ENCODE measurements at places on chromosomes 12 and 14. TPM values are rescaled to one million over a fixed set of nuclear protein-coding genes. Genes with fewer than 3 reads are reported as not detected.
A peak's percentile ranks its signal among the peaks of the same experiment; 100 is the strongest.

NKX2-1 gene
- total RNA-seq = not detected

E2F7 gene
- total RNA-seq = 6.2 TPM

CHGA gene
- total RNA-seq = 0.67 TPM

ADAM21 gene
- total RNA-seq = not detected

UTP20 gene
- total RNA-seq = 12.3 TPM

LTBP2 gene
- 1.9 TPM for total RNA-seq

LAG3 gene
- 7.6 TPM for total RNA-seq

CDK4 gene
- 120 TPM for total RNA-seq

- no peak for DNase-seq
Observed at GRCh38 chr12:51076236-51076930, 7.0 kb downstream of the CSRNP2 start.

DNA sequence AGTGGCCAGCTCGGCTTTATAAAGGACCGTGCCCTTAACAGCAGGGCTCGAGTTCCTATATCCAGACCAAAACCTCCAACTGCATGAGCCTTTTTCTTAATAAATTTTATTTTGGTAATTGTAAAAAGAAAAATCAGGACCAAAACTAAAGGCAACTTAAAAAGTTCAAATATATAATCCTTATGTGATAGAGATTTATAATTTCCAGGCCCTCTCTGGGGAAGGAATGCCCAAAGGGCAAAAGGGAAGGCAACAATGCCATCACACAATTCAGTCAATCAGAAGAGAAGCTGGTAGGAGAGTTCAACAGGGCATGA is 401 bp upstream of the IPO4 start:
- no peak for DNase-seq

DNA sequence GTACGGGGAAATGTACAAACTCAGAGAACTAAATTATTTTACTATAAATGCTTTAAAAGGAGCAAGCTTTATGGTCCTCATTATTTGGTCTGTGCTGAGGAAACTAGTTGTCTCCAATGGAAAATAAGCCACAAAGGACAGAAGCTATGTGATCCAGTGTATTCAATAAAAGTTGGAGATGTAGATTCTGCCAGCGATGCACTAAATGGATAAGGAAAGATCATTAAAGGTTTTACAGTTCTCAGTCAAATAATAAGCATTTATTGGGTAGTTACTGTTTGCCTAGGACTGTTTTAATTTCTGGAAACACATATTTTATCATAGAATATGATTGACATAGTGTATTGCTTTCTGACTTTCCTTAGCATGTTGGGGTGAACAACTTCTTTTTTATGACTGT is 458.9 kb upstream of the STXBP6 start:
- DNase-seq = no peak

- DNase-seq = no peak
Observed at GRCh38 chr12:48978291-48978740, at the start of gene WNT1. WNT1 (plus strand) TSS chr12:48978322; CDS start chr12:48978651, 329 bp downstream.

- DNase-seq = no peak
Observed at GRCh38 chr14:68407285-68407684, 385.6 kb downstream of the ZFP36L1 start.

- DNase-seq = no peak
Observed at GRCh38 chr12:88241862-88242570, 99.9 kb downstream of the TMTC3 start.

DNA sequence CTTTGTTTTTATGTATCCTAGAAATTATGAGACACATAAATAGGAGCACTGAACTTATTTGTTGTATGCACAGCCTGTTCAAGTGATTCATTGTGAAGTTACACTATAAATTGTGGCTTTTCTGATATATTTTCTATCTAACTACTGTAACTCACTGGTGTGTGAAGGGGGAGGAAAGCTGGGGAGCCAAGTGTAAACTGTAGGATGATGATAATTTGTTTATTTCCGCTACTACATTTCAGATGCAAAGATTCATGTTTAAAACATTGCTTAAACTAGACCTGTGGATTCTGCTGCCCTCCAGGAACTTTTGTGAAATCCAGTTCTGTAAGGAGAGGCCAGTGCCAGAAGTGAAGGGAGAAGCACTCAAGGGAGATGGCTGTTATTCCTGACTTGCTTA is 3.3 kb downstream of the TMTC2 start:
- DNase-seq = no peak

GRCh38 chr12:61808856-61809255 is 451.3 kb upstream of the USP15 start:
- no peak for DNase-seq

DNA sequence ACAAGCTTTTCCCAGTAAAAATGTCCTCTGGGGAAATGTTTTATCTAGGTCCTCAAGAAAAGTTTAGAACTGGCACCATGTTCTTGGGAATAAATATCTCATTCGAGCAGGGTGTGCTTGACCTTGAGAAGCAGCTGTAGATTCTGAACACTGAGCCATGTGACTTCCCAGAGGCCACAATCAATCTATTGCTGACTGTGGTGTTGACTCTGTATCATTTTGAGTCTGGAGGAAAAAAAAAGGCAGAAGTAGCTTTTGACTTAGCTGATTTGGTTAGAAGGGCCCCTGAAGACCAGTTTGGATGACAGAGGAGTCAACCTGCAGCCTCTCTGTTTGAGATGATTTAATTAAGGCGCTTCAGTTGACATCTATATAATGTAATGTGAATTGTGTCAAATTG is 592.4 kb upstream of the SEL1L start:
- DNase-seq = no peak

DNA sequence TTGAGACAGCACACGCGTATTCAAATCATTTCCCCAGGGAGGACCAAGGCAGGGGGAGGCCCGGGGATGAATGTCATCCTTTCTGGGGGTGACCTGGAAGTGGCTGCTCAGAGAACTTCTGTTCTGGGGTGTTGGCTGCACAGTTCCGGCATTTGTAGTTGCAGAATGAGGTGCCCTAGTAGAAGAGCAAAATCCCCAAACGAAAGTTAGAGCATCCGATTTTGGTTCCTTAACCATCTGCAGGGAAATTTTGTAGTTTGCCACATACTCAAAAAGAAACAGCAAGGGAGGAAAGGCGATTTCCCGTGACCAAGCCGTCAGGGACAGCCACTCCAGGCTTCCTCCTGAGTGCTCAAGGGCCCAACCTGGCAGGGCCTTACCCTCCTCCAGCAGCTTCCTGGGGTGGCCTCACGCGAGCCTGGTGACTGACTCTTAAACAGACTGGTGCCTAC is 13.0 kb upstream of the TRAF3 start:
- DNase-seq = no peak

DNA sequence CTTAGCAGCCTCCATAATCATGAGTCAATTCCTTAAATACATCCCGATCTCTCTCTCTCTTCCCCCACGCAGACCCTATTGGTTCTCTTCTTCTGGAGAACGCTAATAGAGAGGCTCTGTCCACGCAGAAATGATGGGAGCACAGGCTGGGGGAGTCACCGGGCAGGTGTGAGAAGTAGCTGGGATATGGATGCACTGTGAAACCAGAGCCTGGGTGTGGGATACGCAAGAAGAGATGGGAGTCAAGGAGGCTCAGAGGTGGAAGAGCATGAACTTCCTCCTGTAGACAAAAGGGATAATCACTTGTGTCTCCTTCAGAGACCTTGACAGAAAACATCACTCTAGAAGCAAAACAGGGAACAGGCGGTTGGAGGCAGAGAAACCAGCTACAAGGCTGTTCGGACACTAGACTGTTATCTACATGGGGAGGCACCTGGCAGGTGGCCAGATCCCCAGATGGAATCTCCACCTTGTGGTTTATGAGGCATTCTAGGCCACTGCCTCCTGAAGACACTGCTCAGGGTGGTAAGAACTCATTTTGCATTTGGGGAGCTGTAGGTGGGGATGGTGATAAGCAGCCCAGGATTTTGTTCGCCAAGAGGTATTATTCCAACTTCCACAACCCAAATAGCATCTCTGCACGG is 7.2 kb upstream of the SELPLG start:
- no peak for DNase-seq

DNA sequence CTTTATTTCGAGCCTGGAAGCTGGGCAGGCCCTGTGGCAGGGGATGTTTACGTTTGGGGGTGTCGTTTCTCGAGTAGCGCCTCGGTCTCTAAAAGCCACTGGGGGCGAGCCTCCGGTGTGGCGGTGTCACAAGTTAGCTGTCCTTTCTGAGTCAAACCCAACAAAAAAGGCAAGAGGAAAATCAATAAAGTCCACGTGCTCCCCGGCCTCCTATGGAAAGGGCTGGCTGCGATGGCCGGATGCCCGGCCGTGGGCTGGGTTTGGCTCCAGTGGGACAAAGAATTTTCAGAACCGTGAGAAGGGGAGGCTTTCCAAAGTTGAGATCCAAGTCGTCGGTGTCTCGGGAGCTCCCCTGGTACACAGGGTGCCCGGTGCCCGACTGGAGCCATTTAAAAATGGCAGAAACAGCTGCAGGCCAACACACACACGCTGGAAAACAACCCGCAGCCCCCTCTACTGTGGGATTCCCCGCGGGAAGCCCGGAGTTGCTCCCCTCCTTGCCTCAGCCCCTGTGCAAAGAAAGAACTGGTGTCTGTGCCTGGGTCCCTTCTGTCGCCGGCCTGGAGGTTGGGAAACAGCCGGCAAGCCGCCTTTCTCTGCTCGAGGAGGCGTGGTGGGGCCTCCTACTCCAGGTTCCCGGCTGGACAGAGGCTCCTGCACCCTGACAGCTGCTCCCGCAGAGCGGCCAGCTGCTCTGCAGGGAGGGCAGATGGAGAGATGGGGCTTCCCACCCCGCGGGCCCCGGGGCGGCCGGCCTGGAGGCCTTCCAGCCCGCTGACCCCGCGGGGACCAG is 1.9 kb downstream of the BCL7A start:
- peak; percentile 23 for DNase-seq

DNA sequence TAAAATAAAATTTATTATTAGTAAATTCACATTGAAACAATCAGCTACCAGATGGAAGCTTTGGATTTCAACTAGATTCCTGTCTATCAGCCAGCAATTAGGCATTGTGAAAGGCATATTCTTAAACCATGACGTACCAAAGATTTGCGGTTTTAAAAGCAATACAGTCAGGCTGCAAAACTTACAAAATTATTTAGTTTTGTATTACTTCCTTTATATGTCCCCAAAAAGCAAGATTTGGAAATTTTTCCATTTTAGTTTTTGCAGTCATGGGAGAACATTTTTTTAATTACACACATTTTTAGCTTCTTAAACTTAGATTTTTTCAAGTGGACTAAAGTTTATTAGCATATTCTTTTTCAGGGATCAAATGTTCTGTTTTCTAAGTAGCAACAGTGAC is 225.0 kb upstream of the KITLG start:
- DNase-seq = no peak

GRCh38 chr12:116879509-116880212 is 1.6 kb downstream of the HRK start:
- DNase-seq = no peak

DNA sequence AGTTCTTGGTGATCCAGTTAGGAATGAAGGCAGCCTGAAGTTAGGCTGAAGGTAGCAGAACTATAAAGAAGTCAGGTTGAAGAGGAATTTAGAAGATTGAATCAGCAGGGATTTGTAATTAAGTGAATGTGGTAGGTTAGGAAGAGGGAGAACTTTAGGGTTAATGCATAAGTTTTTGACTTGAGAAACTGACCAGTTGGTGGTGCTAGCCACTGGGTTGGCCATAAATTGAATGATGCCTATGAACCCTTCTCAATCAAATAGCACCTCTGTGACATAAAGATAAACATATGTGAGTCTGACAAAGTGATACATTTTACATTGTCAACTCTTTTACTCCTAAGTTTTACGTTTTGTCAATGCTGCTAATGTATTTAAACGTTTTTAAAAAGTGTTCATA is 290.6 kb upstream of the NAV3 start:
- DNase-seq = no peak

DNA sequence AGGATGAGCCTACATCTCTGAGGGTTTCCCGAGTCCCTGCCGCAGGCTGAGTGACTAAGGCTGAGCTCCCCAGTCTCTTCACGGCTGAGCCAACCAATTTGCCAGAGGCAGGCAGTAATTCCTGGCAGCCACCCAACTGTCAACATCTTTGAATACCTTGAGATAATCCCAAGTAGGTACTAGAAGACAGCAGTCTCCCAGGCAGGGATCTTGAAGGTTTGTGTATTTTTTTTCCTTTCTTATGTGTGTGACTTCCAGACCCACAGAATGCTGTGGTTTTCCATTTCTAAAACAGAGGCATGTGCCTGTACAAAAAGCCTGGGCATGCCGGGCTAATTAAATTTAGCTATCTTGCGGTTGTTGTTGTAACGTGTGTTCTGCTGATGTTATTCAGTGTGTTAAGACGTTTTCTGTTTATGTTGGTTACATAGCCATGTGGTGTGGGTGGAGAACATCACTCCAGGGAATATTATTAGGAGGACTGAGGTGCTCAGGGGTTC is 155.5 kb downstream of the ANO2 start:
- no peak for DNase-seq

DNA sequence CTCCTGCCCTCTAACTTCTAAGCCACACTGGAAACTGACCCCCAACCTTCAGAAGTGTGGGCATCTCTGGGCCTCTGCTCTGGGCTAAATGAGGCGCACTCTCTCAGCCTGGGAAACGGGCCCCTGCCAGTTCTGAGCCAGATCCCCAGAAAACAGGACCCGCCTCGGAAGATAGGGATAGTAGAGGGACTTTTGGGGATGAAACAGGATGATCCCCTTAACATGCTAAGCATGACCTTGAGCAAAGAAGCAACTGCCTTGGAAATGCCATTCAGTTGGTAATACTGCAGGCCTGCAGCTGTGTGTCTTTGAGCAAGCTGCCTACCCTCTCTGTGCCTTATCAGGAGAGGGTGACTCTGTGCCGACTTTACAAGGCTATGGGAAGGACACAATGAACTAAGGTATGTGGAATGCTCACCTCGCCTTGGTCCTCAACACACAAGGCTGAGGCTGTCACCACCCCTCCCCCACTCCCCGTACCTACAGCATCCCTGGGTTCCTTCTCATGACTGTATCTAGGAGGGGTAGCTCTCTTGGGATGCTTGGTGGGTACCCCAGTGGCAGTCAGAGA is 54.0 kb downstream of the NCOR2 start:
- DNase-seq = no peak

DNA sequence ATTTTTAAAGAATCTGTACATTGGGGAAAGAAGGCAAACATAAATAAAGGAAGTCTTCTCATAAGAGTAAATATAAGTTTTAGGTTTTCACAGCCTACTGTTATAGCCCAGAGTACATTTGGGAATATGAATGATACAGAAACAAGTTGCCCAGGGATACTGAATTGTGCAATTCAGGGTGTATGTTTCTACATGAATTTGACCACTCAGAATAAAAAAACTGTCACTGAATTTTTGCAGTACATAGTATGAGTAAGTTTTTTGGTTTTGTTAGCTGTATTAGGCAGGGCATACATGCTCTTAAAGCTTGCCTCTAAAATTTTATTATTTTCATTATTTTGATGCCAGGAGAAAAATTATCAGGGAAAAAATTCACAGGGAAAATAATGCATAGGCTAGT is 6.6 kb upstream of the PCNX4 start:
- no peak for DNase-seq

- no peak for DNase-seq
Observed at GRCh38 chr12:128783129-128783574, 40.6 kb downstream of the SLC15A4 start.

DNA sequence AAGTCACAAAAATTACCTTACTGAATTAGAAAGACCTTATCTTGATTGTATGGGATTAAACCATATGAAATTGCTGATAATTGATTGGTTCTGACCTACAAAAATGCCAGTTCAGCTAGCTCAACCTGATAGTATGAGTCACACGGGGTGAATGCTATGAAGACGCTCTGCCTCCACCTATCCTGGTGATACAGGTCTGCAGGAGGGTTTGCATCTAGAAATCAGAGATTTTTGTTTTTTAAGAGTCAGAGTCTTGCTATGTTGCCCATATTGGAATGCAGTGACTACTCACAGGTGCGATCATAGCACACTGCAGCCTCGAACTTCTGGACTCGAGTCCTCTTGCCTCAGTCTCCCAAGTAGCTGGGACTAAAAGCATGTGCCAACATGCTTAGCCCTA is 120.4 kb downstream of the HMGA2 start:
- no peak for DNase-seq
